Osteocyte (in vitro differentiated cells): ENCODE measurements at places on chromosomes 4 and X. TPM values are rescaled to one million over a fixed set of nuclear protein-coding genes. Genes with fewer than 3 reads are reported as not detected.

DNA sequence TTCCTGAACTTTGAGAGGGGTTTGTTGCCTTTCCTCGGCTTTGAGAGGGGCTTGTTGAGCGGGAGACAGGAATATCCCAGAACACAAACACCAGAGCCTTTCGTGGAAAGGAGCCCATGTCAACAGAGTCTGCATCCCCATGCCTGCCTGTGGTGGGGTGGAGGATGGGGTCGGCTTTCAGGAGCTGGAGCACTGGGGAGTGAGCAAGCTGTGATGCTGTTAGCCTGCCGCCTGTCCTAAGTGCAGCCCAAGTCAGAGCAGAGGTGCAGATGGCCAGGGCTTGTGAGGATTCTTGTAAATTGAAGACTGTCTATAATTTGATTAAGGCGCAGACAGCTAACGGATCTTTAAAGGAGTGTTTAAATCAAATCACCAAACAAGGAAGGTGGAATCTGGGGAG is 103.3 kb upstream of the ANK2 start:
- no peak for DNase-seq

- DNase-seq: peak; percentile 32
These were observed 57.3 kb upstream of the FGF16 start for GRCh38 chrX:77389891-77390290.

DNA sequence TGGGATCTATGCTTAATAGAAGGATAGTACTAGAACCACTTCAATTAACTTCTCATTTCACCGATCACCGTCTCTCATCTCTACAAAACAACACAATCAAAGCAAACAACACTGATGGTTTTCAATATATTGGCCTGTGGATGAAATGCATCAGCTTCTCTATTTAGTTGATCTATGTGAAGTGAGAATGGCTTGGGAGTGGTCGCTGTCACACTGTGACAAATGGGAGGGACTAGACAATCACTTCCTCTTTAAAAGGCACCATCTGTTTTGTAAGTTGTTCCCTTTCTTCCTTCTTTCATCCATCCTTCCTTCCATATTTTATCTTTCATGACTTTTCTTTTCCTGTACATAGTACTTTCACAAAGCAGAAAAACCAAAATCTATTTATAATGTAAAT is 23.9 kb upstream of the NWD2 start:
- no peak for DNase-seq

GRCh38 chr4:68582339-68582717 is 6.2 kb upstream of the UGT2B17 start:
- DNase-seq: no peak

DNA sequence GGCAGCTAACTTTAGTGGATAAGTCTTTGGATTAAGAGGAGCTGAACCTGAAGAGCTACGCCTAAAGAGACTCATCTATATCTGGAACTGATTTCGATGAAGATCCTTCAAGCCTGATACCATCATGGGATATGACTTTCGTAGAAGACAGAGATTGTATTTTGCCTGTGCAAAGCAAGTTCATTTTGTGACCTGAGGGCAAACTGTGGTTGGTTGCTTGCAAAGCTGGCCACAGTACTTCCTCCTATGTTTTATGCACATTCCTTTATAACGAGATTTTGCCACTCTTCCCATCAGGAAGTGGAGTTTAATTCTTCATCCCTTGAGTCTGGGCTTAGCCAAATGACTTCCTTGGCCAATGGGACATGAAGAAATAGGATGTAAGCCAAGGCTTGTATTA is 519.3 kb upstream of the NR3C2 start:
- DNase-seq: no peak

AWAT2 gene
- total RNA-seq: not detected in 2 replicates

DNA sequence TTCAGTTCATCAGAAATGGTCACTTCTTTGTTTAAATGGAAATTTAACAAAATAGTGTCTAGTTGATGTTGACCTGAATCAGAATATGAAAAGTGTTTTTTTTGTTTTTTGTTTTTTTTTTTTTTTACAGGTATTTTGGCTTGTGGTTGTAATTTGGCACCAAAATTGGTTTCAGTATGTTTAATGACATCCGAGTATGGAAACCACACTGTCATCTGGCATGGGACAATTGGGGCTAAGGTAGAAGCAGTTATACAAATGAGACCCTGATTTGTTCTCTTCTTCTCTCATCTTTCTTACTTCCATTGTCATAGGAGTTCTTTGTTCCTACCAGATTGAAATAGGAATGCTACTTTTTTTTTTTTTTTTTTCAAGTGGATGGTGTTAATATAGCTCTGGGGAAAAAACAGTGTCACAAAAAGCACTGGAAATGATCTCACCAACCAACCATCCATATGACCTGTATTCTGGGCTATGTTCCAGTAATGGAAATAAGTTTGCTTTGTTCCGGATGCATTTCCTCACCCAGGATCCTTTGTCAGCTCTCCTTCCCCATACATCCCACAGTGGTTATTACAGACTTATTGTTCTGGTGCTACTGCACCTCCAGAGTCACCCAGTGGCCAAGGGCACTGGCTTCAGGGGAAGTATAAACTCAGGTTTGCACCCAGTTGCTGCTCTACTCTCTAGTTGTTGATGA is 95.8 kb downstream of the ATXN3L start:
- DNase-seq: no peak

UNC5C gene
- total RNA-seq: 0.70 and 0.71 TPM in 2 replicates

COL4A6 gene
- total RNA-seq: 36.2 and 36.9 TPM in 2 replicates

DNA sequence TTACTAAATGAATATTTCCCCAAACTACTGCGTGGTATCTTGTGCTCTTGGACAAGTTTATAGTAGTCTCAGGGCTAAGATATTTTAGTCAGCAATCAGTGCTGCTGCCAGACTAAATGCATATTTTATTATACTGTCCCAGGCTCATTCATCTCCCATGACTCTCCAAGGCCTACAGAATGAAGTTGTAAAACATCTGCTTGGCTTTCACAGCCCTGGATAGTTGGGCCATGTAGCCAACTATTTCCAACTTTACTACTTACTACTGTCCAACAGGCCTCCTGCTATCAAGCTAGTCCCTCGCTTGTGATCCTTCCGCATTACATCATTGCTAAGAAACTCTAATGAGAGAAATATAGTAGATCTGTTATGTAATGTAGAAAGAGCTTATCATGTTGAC is 31.4 kb downstream of the MAGEB16 start:
- DNase-seq: no peak

GRCh38 chr4:30714408-30715031 is 5.6 kb upstream of the PCDH7 start:
- no peak for DNase-seq

DNA sequence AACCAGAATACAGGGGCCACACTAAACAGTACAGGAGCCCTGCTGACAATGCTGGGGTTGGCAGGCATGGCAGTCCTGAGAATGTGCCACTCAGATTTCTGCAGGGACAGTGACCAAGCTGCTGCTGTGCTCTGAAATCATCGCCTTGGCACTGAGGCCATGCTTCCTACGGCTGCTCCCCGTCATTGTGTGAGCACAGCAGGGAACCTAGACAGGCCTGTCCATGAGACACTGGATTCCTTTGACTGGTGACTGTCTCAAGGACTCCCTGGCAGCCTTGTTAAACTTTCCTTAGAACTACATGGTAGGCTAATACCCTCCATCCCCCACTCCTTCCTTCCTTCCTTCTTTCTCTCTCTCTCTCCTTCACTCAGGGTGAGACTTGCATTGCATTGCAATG is 111.4 kb downstream of the LUZP4 start:
- DNase-seq: no peak

CC2D2A gene
- total RNA-seq: 25.5 and 31.2 TPM in 2 replicates

DRP2 gene
- 0.05 TPM in 1 of 2 replicates, not detected in the other for total RNA-seq

GRCh38 chr4:5517372-5517771 is 191.0 kb downstream of the EVC2 start:
- no peak for DNase-seq

DNA sequence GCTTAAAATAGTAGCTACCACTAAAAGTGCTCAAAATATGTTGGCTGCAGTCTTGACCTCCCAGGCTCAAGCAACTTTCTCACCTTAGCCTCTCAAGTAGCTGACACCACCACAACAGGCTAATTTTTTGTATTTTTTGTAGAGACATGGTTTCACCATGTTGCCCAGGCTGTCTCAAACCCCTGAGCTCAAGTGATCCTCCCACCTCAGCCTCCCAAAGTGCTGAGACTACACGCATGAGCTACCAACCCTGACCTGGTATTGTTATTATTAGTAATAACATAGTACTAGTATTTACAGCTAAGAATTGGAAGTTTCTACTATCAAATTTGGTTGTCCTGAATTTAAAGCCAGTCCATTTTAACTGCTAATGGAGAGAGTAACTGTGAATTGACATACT is 18.0 kb downstream of the STAP1 start:
- DNase-seq: no peak

DNA sequence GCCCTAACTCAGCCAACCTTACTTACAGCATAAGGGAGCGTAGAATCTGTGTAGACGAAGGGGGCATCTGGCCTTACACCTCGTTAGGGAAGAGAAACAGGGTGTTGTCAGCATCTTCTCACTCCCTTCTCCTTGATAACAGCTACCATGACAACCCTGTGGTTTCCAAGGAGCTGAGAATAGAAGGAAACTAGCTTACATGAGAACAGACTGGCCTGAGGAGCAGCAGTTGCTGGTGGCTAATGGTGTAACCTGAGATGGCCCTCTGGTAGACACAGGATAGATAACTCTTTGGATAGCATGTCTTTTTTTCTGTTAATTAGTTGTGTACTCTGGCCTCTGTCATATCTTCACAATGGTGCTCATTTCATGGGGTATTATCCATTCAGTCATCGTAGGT is 14.6 kb downstream of the PLP1 start:
- DNase-seq: no peak

DNA sequence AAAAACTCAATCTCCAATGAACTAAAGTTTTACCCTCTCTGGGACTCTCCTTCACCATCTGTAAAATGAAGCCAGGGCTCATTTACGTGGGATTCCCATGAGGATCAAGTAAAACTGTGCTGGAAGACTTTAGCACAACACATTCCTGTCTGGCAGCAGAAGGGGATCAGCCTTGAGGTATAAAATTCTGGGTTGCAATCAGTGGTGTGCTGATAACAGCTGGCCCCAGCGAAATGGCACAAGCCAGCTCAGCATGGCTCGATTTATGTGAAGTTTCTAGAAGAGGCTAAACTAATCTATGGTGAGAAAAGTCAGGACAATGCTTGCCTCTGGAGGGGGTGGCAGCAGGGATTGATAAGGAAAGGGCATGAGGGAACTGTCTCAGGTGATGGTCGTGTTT is 28.4 kb downstream of the ZNF630 start:
- peak; percentile 32 for DNase-seq

GRCh38 chr4:167906851-167907250 is 185.5 kb upstream of the ANXA10 start:
- no peak for DNase-seq

FGA gene
- total RNA-seq: not detected in 2 replicates

- no peak for DNase-seq
These were observed 9.5 kb downstream of the GNRHR start for GRCh38 chr4:67744561-67745283.

- DNase-seq: no peak
These were observed 6.5 kb upstream of the CRMP1 start for GRCh38 chr4:5899396-5899795.

DNA sequence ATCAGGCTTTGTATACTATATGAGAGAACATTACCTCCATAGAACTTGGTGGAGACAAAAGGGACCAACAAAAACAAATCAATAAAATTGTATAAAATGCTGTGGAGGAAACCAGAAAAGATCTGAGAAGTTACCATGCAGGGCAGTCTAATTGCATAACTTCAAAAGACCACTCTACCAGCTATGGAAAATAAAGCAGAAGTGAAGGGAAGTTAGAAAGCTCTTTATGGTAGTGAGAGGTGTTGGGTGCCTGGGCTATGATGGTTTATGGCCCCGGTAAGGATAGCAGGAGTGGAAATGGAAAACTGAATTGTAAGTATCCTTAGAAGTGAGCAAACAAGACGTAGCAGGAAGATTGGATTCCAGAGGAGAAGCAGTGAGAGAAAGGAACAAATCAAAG is 3.1 kb downstream of the TMEM184C start:
- DNase-seq: no peak

GRCh38 chr4:6395466-6396228 is 76.8 kb downstream of the PPP2R2C start:
- DNase-seq: no peak

- DNase-seq: no peak
These were observed 793.7 kb upstream of the LCORL start for GRCh38 chr4:18815081-18815778.

AR gene
- total RNA-seq: 10.2 and 10.4 TPM in 2 replicates

- DNase-seq: no peak
These were observed 310.3 kb upstream of the GNPDA2 start for GRCh38 chr4:45036677-45037076.

PSAPL1 gene
- total RNA-seq: not detected in 2 replicates

- DNase-seq: no peak
These were observed 55.8 kb downstream of the LRP2BP start for GRCh38 chr4:185339941-185340340.

CHST7 gene
- total RNA-seq: 14.8 and 16.7 TPM in 2 replicates

ARHGAP6 gene
- total RNA-seq: 3.5 and 4.2 TPM in 2 replicates

- peak; percentile 85 for DNase-seq
These were observed at the start of gene ADGRG2 for GRCh38 chrX:19121898-19122640. Gene ADGRG2 (minus strand): TSS chrX:19122468. CDS start chrX:19068834, 53,634 bp downstream.

LEF1 gene
- total RNA-seq: 1.7 and 3.1 TPM in 2 replicates

- DNase-seq: no peak
These were observed 154.9 kb upstream of the TECRL start for GRCh38 chr4:64564126-64564525.

DNA sequence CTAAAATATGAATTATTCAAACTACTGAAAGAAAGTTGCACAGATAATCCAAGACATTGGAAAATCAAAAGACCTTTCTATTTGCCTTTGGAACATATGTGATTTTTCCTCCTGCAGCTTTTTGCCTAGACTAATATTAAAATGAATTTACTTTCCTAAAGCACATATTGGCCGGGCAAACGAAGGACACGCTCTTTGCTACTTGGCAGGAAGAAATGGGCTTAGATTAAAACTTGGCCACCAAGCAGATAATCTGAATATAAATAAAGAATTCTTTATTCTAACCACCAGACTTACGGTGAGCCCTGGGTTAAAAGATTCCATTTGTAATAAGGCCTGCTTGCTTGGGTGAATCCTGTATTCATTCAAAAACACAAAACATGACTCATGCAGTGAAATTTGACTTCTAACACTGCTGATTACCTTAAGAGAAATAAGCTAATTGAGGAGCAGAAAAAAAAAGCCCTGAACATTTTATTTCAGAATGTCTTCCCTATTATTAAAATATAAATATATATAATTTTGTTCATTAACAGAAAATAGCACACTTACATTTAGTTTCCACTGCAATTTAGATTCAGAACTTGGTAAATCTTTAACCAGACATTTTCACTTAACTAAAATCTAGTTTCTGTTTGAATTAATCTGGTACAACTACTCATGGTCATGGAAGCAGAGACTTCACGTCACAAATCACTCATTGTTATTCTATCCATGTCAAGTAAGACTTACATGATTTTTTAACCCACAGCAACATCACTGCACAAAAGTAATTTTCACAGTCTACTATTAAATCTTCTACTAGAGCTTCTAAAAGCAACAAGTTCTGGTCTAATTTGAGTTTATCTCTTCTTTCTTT is 116.1 kb upstream of the PLAC1 start:
- DNase-seq: no peak

GRCh38 chr4:6469144-6469543 is 3.3 kb downstream of the PPP2R2C start:
- peak; percentile 21 for DNase-seq

MAP7D3 gene
- 84.7 and 87.4 TPM in 2 replicates for total RNA-seq

GRCh38 chrX:71533851-71534561 is 1.1 kb downstream of the OGT start:
- DNase-seq: no peak

- DNase-seq: no peak
These were observed 116.1 kb downstream of the SPCS3 start for GRCh38 chr4:176435901-176436292.

GRCh38 chr4:38114386-38115150 is 154.4 kb downstream of the PTTG2 start:
- no peak for DNase-seq

ADGRL3 gene
- total RNA-seq: 17.6 and 18.7 TPM in 2 replicates

SLAIN2 gene
- total RNA-seq: 70.1 and 82.7 TPM in 2 replicates

ADGRG2 gene
- total RNA-seq: 0.10 TPM in 1 of 2 replicates, not detected in the other
